ENCODE measurements at places on chromosomes 11 and 22.

DNA sequence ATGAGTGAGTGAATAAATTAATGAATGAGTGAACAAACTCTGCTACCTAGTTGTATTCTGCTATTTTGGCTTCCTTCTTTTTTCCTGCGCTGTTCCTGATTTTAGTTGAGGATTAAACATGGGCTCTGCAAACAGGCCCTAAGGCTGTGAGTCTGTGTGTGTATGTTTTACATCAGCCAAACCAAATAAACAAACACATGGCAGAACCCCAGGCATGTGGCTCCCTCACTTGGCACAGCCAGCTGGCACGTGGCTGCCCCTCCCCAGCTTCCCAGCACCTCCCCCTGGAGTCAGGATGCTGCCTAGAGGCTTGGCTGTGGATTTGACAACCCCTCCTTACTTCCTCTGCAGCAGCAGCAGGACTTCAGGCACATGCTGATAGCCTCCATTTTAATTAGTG, 593.2 kb downstream of the INSC start:
- DNase-seq: peak; percentile 43

GRCh38 chr11:44832452-44832851, 105.7 kb downstream of the TSPAN18 start:
- no peak for DNase-seq

GRCh38 chr11:13333456-13333957, 55.9 kb downstream of the BMAL1 start:
- no peak for DNase-seq

- peak; percentile 74 for DNase-seq
These were observed 5.8 kb downstream of the UBASH3B start for GRCh38 chr11:122661182-122661945.

- DNase-seq: no peak
These were observed 36.2 kb downstream of the TBC1D22A start for GRCh38 chr22:46798366-46799350.

GRCh38 chr11:75851203-75851602, 36.2 kb downstream of the UVRAG start:
- DNase-seq: no peak

All from BJ (cell line).